ENCODE measurements at places on chromosomes 6 and 20.

DNA sequence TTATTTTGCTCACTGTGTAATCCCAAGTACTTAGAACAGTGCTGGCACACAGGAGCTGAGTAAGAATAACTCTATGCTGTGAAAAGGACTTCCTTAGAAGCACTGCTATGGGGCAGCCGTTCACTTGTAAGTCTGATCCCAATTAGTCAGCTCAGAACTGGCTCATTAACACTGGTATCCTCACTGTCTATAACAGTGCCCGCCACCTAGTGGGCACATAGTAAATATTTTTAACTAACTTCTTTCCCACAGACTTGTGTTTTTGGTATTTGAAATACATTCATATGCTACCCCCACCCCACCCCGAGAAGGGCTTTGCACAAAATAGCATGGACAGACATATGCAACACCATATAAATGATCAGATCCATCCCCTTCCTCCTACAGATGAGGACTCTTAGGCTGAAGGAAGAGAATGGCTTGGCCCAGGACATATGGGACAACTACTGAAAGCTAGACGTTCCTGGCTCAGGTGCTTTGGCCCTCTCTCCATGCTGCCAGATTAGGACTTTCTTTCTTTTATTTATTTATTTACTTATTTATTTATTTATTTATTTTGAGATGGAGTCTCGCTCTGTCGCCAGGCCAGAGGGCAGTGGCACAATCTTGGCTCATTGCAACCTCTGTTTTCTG lies 47.1 kb downstream of the DST start:
- DNase-seq = peak; percentile 76

GRCh38 chr6:99434702-99435530 lies 9.8 kb upstream of the PNISR start:
- DNase-seq = peak; percentile 38

GRCh38 chr6:24205020-24205492 lies 79.0 kb downstream of the NRSN1 start:
- peak; percentile 26 for DNase-seq

DNA sequence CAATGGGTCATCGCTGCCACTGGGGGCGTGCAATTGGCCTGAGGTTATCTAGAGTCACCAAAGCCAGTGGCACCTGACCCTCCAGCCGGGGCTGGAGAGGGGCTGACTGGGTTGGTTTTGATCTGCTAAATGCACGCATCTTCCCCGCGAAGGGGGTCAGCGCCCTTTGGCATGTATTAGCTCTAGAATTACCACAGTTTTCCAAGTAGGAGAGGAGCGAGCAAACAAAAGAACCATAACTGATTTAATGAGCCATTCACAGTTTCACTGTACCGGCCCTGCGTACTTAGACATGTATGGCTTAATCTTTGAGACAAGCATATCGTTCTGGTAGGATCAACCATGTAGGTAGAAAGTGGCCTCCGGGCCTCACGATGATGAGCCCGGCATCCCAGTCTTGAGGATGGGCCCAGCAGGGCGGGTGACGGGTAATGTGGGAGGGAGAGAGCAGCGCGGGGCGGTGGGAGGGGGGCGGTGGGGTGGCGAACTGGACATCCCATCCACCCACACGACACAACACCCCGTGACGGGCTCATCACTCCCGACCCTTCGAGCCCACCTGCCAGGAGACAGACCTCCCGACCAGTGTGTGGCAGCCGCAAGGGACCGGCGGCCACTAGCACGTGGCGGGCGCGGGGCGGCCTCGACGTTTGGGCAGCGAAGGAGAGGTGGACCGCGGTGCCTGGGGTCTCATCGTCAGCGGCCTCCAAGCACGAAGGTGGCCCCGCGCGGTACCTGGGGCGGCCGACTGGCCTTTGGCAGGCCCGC lies 1957.5 kb upstream of the DEFB115 start:
- no peak for DNase-seq

DNA sequence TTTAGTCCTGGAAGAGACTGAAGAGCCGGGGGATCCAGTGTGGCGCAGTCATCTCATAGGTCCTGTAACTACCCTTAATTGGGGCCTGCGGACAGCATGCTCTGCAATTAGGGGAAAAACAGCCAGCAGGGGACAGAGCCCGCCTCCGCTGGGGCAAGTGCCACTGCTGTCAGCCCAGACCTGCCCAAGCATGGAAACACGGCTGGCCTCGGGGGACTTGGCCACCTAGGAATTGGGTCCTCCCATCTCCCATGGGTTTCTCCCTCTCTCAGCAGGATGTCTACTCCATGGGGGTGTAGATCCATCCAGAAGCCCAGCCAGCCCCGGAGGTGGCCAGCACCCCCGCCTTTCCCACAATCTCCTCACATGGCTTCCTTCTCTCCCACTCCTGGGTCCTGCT lies 3.6 kb downstream of the GHRH start:
- DNase-seq = no peak

DNA sequence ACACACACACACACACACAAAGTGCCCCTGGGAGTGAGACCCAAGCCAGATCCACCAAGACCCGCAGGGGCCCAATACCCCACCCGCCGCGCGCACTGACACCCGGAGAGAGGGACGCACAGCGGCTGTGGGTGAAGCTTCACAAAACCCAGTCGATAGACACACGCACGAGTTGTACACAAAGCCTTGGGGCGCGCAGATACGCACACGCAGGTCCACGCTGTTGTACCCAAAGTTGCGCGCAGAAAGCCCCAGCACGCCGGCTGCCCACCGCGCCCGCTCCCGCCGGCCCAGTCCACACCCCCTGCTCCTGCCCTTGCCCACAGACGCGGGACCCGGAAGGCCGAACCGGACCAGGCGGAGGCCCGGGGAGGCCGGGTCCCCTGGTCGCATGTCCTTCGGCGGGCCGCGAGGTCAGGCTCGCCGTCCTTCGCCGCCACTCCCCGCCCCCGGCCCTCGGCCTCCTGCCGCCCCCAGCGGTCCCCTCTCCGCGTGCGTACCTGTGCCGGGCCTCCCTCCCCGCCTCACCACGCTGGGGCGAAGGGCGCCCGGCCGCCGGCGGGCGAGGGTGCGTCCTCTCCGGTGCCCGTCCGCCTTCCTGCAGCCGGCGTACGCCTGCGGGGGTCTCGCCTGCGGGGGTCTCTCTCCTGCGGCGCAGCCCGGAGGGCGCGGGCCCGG lies at the start of gene TMEM74B:
TMEM74B (minus strand) TSS at position 344 of the 678 bp plus-strand sequence. CDS start 1,180 bp downstream, outside the sequence.
- DNase-seq = no peak

DNA sequence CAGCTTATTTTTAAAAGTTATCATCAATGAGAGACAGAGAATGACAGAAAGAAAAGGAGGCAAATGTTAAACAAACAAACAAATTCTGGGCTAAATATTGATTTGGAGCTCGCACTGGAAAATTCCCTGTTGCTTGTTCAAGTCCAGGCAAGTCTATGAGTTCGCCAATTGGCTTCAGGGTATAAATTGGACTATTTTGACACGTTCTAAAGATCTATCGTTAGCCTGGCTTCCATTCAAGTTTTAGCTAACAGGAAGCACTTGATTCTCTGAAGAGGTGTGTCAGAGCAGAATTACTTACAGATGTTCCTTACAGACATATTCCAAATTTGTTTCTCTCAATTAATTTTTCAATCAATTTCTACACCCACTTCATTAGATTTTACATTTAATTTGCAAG lies 15.8 kb upstream of the RFPL4B start:
- no peak for DNase-seq

- DNase-seq = no peak
Measured at GRCh38 chr6:129644567-129645015, 65.4 kb downstream of the ARHGAP18 start.

GRCh38 chr6:7541175-7542064 lies at the start of gene DSP:
TSS of gene DSP (plus strand) at chr6:7541671. CDS start at chr6:7541916, 245 bp downstream.
- peak; percentile 5 for DNase-seq

GRCh38 chr6:45123023-45123422 lies 205.1 kb upstream of the RUNX2 start:
- no peak for DNase-seq

DNA sequence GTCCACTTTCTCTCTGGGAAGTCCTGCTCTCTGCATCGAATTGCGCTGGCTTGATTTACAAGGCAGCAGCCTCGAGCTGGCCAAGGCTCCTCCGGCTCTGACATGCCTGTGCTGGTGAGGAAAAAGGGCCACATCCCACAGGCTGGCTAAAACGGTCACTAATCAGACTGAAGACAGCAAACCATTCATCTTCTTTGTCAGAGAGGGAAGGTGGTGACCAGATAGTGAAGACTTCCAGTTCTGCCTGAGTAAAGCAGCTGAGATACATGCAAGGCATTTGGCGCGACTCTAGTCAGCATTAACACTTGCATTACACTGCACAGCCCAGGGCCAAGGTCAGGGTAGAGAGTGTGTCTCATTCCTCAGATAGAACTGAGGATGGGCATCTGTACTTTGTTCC lies 203.2 kb upstream of the MAP3K7 start:
- no peak for DNase-seq

DNA sequence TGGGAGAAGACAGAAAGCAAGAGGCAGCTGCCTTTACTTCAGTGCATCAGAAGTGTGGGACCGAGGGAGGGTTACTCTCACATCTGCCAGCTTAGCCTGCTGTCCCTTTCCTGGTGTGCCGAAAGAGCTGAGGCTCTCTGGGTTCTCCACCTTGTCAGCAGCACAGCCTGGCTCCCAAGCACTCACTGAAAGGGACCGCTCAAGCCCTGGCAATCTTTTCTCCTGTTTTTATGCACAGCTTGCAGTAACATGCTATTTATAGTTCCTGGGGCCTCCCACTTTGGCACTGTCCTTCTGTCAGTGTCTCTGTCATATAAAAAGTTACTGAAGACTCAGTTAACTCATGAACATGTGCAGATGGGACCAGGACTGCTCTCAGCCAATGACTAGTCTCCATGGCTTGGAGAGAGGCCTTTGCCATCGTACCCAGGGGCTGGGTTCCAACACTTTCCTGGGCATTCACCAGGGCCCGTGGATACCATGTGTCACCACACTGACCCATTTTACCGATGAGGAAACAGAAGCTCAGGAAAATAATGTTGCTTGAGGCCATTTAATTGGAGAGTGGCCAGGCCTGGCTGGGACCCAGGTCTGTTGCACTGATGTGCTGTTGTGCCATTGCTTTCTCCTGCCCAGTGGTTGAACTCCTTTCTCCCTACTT lies 46.2 kb downstream of the PANK2 start:
- no peak for DNase-seq

- no peak for DNase-seq
Measured at GRCh38 chr6:51830666-51831065, 256.7 kb downstream of the PKHD1 start.

DNA sequence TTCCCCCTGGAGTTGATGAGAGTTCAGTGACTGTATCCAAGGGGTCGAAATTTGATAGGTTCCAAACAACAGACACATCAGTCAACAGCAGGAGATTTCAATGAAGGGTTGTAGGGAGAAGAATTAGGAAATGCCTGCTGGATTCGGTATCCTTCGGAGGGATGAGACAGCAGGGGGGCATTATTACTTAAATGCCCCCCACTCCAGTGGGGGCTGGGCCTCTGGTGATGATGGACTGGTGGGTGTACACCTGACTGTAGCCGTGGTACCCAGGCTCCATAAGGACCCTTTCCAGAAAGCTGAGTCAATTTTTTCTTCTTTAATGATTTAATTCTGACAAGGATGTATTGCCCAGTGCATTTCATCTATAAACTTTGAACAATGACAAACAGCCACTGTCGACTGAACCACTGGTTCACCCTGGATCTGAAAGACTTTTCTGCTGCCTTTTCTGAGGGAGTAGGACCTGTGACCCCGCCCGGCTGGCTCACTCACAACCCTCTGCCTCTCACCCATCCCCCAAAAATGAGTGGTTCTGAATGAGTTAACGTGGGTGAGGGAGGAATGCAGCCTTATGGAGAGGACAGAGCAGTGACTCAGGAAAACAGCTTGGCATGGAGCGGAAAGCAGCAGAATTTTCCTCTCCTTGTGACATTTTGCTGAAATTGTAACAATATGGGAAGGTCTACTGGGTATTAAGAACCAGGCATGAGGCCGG lies 41.0 kb downstream of the ZMYND8 start:
- DNase-seq = no peak

- DNase-seq = no peak
Measured at GRCh38 chr6:11341303-11341702, 108.8 kb upstream of the NEDD9 start.

DNA sequence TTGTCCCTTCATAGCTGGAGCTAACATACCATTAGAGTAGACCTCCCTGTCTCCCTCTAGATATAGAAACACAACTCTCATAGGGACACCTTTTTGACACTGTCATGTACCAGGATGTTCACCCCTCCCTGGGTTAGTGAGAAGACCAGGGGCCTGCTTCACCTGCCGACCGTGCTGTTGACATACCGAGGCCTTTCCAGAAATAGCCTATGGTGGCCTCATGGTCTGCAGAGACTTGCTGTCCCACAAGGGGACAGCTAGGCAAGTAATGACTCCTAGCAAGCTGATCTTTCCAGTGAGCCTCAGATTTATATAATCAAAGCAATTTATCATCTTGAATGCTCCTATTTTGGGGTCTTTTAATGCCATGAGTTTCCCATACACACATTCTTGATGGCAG lies 15.0 kb downstream of the ZDHHC14 start:
- DNase-seq = no peak

- DNase-seq = peak; percentile 61
Measured at GRCh38 chr20:62117658-62118057, 4.6 kb upstream of the LSM14B start.

GRCh38 chr20:4490045-4490444 lies 231.7 kb upstream of the PRND start:
- no peak for DNase-seq

GRCh38 chr6:73671911-73672685 lies 18.3 kb upstream of the SLC17A5 start:
- no peak for DNase-seq

- DNase-seq = no peak
Measured at GRCh38 chr6:7124636-7125035, 16.9 kb downstream of the RREB1 start.

DNA sequence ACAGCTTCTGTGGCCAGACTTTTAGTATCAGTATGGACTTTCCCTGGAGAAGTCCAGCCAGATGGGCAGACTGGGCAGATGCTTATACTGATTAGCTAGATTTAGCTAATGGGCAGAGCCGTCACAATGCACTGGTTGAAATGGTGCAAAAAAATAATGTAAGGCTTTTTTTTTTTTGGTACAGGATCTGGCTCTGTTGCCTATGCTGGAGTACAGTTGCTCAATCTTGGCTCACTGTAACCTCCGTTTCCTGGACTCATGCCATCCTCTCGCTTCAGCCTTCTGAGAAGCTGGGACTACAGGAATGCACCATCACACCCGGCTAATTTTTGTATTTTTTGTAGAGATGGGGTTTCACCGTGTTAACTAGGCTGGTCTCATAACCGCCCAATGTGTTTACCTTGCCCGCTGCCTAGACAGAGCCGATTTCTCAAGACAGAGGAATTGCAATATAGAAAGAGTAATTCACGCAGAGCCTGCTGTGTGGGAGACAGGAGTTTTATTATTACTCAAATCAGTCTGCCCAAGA lies 16.4 kb upstream of the KIFC1 start:
- DNase-seq = no peak

GRCh38 chr6:44642349-44642748 lies 254.8 kb downstream of the CDC5L start:
- peak; percentile 39 for DNase-seq

GRCh38 chr6:84314377-84314898 lies 87.0 kb upstream of the CEP162 start:
- DNase-seq = no peak

- DNase-seq = no peak
Measured at GRCh38 chr20:34859826-34860545, 12.7 kb downstream of the GGT7 start.
